Stimulated activated CD8-positive, alpha-beta memory T cell treated with anti-CD3 and anti-CD28 coated beads, Interleukin-2, amount 100 ng/mL, for 1 hour (primary cell): ENCODE measurements at places on chromosomes 3 and 15.

DNA sequence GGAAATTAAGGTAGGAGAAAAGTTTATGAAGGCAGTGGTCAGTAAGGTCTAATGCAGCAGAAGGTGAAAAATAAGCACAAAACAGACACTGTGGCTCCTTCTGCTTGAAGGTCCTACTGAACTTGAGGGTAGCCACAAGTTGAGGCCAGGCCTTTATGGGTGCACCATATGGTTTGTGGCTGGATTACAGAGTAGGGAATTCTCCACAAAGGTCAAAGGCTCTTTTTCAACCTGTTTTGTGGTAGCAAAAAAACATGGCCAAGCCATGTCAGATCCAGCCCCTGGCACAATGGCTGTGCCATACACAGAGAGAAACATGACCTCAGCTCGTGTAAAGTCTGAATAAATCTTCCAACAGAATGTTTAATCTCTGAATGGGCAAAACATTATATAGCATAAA, 214.0 kb downstream of the SATB1 start:
- no peak for DNase-seq

DNA sequence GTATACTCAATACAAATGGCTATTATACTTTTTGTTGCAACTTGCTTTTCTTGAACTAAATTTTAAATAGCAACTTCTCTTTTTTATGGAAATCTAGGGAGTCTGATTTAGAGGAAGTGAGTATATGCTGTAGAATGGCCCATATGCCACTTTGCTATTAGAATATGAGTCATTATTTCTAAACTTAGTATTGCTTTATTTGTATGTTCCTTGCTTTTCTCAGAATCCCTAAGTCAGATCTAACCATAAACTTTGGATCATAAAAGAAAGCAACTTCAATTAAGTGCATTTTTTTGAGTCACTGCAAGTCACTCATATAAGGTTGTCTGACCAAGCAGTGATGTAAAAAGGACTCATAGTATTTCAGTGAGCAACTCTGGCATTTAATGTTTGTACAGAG, 17.5 kb upstream of the SPTSSB start:
- DNase-seq = no peak

- no peak for DNase-seq
Observed at GRCh38 chr3:5675319-5675718, 487.8 kb downstream of the EDEM1 start.

GRCh38 chr3:13569201-13569600, 20.3 kb downstream of the FBLN2 start:
- DNase-seq = no peak

DNA sequence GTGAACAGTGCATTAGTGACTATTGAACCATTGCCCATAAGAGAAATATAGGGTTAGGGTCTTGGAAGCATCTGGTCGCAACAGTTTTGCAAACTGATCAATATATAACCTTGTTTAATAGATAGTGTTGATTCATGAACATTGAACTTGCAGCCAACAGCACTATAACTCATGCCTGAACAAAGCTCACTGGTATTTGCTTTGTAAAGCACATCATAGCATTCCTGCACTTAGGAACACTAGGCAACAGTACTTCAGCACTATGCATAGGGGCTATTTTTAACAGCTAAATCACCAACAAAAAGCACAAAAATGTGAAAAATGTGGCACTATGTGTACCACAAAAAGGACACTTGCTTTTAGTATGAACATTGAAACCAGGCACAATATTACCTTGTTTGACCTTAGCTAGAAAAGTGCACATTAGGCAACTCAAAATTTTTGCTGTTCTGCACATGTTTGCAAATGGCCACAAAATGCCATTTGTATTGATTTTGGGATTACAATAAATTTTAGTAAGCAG, 68.0 kb downstream of the OXNAD1 start:
- DNase-seq = no peak

DNA sequence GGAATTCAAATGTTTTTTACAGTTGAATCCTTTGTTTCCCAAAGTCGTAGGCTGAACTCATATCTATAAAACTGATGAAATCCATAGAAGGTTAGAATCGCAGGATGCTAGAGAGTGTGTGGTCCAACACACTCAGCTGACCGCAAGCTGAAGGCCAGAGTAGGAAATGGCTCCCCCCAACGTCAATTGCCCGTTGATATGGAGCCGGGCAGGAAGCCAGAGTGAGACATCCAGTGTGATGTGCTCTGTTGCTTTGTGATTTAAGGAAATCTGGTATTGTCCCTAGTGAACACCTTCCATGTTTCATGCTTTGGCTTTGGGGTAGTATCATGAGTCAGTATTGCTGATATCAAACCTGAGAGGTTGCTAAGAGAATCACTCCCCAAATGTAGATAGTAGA, 5.8 kb upstream of the MEX3B start:
- no peak for DNase-seq

- DNase-seq = no peak
Observed at GRCh38 chr15:41928100-41928499, 34.2 kb upstream of the SPTBN5 start.
